ENCODE measurements at places on chromosomes 5 and 9. TPM values are rescaled to one million over a fixed set of nuclear protein-coding genes. Genes with fewer than 3 reads are reported as not detected.

- H3K27ac ChIP-seq, result no peak within 1 kb of the TSS
- no peaks in the 10 kb centered on the region for H3K4me1 ChIP-seq
- no peaks in the 10 kb centered on the region for H3K27me3 ChIP-seq
These were observed at the start of gene LRRC70 for GRCh38 chr5:62578540-62578939. TSS of gene LRRC70 (plus strand) at chr5:62578819. CDS start at chr5:62579439, 620 bp downstream.

- no peak overlapping the region for H3K27ac ChIP-seq
- H3K36me3 ChIP-seq, result peaks cover 15% of the 10 kb centered on the region
- no peak for DNase-seq
- H3K27me3 ChIP-seq, result no peaks in the 10 kb centered on the region
- H3K4me1 ChIP-seq, result peaks cover 24% of the 10 kb centered on the region
These were observed 65.3 kb downstream of the RXRA start for GRCh38 chr9:134391319-134392231.

GRCh38 chr9:38061326-38061977, 7.6 kb downstream of the SHB start:
- no peak overlapping the region for H3K4me3 ChIP-seq
- peak overlapping the region; percentile 58 for H3K27ac ChIP-seq
- no peak for DNase-seq
- H3K36me3 ChIP-seq, result peaks cover 10% of the 10 kb centered on the region
- H3K4me1 ChIP-seq, result peaks cover 52% of the 10 kb centered on the region

DNA sequence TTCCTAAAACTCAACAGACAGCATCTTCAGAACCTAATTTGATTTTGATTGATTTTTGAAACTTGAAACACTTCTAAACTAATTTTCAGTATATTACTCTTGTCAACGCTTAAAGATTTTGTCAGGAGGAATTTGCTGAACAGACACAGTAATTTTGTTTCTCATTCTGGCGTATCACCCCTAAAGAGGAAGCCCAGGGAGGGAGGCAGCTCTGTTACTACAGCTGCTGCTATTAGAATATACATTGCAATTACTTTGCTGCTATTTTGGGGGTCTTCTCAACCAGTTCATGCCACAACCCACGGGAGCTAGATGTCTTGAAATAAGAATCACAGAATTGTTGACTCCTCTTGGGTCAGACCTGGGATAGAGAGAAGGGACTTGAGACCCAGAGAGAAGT, 122.6 kb downstream of the TLR4 start:
- no peaks in the 10 kb centered on the region for H3K4me1 ChIP-seq
- H3K27ac ChIP-seq, result no peak overlapping the region

- no peak overlapping the region for H3K4me3 ChIP-seq
- H3K36me3 ChIP-seq, result no peaks in the 10 kb centered on the region
- no peaks in the 10 kb centered on the region for H3K27me3 ChIP-seq
- DNase-seq, result no peak
- H3K4me1 ChIP-seq, result peaks cover 10% of the 10 kb centered on the region
These were observed 12.6 kb upstream of the ANKH start for GRCh38 chr5:14884062-14884612.

- peaks cover 43% of the 10 kb centered on the region for H3K4me1 ChIP-seq
- DNase-seq, result peak; percentile 55
- H3K27me3 ChIP-seq, result no peaks in the 10 kb centered on the region
- no peak overlapping the region for H3K4me3 ChIP-seq
These were observed 90.8 kb downstream of the ARHGAP26 start for GRCh38 chr5:142861011-142861410.

GRCh38 chr9:69569738-69570451, 102.3 kb downstream of the APBA1 start:
- H3K27me3 ChIP-seq, result peaks cover 3% of the 10 kb centered on the region
- no peak for DNase-seq
- no peak overlapping the region for H3K4me3 ChIP-seq
- H3K36me3 ChIP-seq, result no peaks in the 10 kb centered on the region

- H3K36me3 ChIP-seq, result peaks cover 34% of the 10 kb centered on the region
- no peak overlapping the region for H3K4me3 ChIP-seq
- H3K27ac ChIP-seq, result no peak overlapping the region
- DNase-seq, result no peak
These were observed 33.4 kb downstream of the LPCAT1 start for GRCh38 chr5:1490376-1490775.

ENTPD2 gene
- 9.9 TPM for polyA plus RNA-seq

DNA sequence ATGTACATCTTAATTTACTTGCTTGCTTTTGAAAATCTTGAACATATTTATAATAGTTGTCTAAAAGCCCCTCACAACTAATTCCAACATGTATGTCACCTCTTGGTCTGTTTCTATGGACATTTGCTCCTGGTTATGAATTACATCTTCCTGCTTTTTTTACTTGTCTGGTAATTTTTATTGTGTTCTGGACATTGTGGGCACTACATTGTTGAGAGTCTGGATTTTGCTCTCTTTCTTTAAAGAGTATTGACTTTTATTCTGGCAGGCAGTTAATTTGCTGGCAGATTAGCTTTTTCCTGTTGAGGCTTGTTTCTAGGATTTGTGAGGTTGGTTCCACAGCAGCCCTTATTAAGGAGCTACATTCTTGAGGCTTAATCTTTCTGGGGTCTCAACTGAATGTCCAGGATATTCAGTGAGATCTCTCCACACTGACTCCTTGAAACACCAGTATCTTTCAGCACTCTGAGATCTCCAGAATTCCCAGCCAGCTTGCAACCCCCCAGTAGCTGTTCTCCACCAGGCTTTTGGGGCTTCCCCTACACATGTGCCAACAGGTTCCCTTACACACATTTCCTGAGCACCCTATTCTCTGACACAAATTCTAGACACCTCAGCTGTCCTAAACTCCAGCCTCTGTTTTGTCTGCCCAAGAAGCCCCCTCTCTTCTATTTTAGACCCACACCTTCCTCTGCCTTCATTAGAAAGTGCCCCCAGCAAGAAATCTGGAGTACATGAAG, 27.4 kb downstream of the KIAA1191 start:
- H3K4me3 ChIP-seq, result no peak overlapping the region
- no peaks in the 10 kb centered on the region for H3K27me3 ChIP-seq
- H3K36me3 ChIP-seq, result peaks cover 17% of the 10 kb centered on the region
- H3K4me1 ChIP-seq, result no peaks in the 10 kb centered on the region
- DNase-seq, result no peak

SLC36A2 gene
- polyA plus RNA-seq, result not detected

DNA sequence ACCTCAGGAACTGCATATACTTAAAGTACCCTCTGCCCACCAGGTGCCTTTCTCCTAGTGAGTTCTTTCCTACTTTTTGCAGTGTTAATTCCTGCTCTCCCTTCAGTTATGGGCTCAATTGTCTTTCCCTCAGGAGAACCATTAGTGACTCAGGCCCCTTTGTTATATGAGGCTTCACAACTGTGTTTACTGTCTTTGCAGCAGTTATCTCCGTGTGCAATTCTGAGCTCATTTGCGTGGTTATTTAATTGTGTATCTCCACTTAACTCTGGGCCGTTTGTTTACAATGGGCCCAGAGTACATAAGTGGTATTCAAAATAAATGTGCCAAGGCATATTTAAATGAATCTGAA, 9.6 kb downstream of the FBXO38 start:
- H3K4me3 ChIP-seq, result no peak overlapping the region
- peaks cover 6% of the 10 kb centered on the region for H3K36me3 ChIP-seq
- H3K27me3 ChIP-seq, result no peaks in the 10 kb centered on the region
- no peak overlapping the region for H3K27ac ChIP-seq
- DNase-seq, result peak; percentile 23

PCDHGB4 gene
- polyA plus RNA-seq, result 1.4 TPM

HAVCR1 gene
- 0.48 TPM for polyA plus RNA-seq

All from large intestine (tissue), 12 donors.